ENCODE measurements at places on chromosomes 1 and 21. TPM values are rescaled to one million over a fixed set of nuclear protein-coding genes. Genes with fewer than 3 reads are reported as not detected.

The RCSD1 gene
- 3.9 TPM for total RNA-seq

The ROR1 gene
- 19.8 TPM for total RNA-seq

The GPR61 gene
- not detected for total RNA-seq

The VHLL gene
- total RNA-seq = not detected

The SELENOF gene
- total RNA-seq = 202 TPM

The DCST1 gene
- not detected for total RNA-seq

The OBSCN gene
- 30.9 TPM for total RNA-seq

The BSND gene
- total RNA-seq = not detected

The CREB3L4 gene
- 23.0 TPM for total RNA-seq

The GBP7 gene
- not detected for total RNA-seq

The C1orf87 gene
- not detected for total RNA-seq

The SLC45A1 gene
- total RNA-seq = not detected

The PTGS2 gene
- 36.6 TPM for total RNA-seq

The PLA2G2C gene
- total RNA-seq = 0.55 TPM

The CXADR gene
- total RNA-seq = 85.9 TPM

The ANGPTL1 gene
- total RNA-seq = 18.4 TPM

The LBR gene
- 123 TPM for total RNA-seq

The FMO5 gene
- total RNA-seq = 25.2 TPM

The A3GALT2 gene
- not detected for total RNA-seq

The DPT gene
- total RNA-seq = 277 TPM

The PRKAB2 gene
- total RNA-seq = 16.6 TPM

The ZBTB8A gene
- total RNA-seq = 7.9 TPM

The ADORA3 gene
- total RNA-seq = 7.5 TPM

The ST6GALNAC3 gene
- 5.4 TPM for total RNA-seq

The ITLN1 gene
- total RNA-seq = 221 TPM

The F13B gene
- not detected for total RNA-seq

The MTARC1 gene
- total RNA-seq = 34.7 TPM

The CSF3R gene
- 1.4 TPM for total RNA-seq

The C1QC gene
- 44.3 TPM for total RNA-seq

The SPATA45 gene
- total RNA-seq = not detected

The ZFYVE9 gene
- 12.4 TPM for total RNA-seq

The CD1E gene
- total RNA-seq = not detected

The PRR9 gene
- total RNA-seq = not detected

Data from mucosa of descending colon (tissue), 3 donors.